ENCODE measurements at places on chromosomes 2 and 18.

GRCh38 chr2:173966274-173967098 is 1.3 kb upstream of the SP3 start:
- no peak for DNase-seq

- no peak for DNase-seq
These were observed 361.9 kb upstream of the FSHR start for GRCh38 chr2:49515996-49516782.

DNA sequence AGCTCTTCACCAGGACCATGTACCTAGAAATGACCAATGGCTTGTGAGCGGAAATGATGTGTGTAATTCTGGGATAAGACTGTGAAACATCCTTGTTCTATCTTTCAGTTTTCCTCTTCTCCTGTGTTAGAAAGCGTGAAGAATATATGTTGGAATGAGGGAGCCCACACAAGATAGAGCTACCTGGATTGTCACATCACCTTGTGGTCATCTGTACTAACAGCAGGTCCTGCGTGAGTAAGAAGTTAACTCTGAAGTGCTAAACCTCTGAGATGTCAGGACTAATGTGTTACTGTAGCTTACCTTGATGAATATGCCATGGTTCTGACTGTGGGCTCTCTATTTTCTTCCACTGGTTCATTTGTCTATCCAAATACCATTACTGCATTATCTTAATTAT is 75.6 kb downstream of the FASTKD2 start:
- no peak for DNase-seq

DNA sequence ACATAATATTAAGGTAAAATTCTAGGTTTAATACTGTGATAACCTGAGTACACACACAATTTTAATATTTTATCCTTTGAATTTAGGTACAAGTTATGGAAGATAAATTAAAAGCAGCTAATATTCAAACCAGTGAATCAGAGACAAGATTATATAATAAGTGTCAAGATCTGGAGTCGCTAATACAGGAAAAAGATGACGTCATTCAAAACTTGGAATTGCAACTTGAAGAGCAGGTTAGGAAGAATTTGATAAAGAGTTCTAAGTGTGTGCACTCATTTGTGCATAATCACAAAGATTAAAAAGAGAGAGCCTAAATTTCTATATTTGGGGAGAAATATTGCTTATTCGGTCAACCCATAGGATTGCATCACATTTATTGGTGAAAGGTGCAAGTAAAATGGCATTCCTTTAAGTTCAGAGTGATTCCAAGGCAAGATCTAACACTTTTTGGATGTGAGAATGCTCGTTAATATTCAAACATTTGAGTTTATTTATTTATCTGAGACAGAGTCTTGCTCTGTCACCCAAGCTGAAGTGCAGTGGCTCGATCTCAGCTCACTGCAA is 16.3 kb upstream of the C1GALT1C1L start:
- DNase-seq = no peak

DNA sequence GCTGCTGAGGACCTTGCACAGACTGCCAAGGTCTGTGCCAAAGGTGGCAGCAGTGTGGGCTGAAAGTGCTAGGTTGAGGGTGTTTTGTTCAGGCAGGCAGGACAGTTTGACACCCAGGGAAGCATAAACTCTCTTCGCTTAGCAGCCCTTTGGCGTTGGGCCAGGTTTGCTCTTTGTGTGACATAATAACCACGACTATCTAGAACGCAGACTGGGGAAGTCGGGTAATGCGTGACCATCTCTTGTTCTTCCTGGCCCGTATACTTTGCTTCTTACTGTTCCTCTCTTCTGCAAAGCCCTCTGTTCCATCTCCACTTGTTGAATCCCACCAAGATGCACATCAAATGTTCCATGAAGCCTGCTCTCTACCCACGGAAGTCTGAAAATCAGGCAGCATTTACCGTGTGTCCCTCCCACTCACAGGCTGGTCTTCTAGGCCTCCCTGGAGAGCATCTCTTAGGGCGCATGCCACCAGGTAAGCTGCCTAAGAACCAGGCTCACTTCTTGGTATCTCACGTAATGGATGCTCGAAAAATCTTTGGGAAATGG is 96.7 kb upstream of the LMAN1 start:
- DNase-seq = no peak

Measured in CD4-positive, alpha-beta T cell treated with Interferon gamma for 1 hour (primary cell).